ENCODE measurements at places on chromosomes 7 and 10. TPM values are rescaled to one million over a fixed set of nuclear protein-coding genes. Genes with fewer than 3 reads are reported as not detected.

Gene OR6V1
- not detected for total RNA-seq

Gene FANK1
- not detected for total RNA-seq

Gene PCLO
- 1.1 TPM for total RNA-seq

Gene SRRM3
- total RNA-seq = 0.08 TPM

Gene PRSS37
- not detected for total RNA-seq

DNA sequence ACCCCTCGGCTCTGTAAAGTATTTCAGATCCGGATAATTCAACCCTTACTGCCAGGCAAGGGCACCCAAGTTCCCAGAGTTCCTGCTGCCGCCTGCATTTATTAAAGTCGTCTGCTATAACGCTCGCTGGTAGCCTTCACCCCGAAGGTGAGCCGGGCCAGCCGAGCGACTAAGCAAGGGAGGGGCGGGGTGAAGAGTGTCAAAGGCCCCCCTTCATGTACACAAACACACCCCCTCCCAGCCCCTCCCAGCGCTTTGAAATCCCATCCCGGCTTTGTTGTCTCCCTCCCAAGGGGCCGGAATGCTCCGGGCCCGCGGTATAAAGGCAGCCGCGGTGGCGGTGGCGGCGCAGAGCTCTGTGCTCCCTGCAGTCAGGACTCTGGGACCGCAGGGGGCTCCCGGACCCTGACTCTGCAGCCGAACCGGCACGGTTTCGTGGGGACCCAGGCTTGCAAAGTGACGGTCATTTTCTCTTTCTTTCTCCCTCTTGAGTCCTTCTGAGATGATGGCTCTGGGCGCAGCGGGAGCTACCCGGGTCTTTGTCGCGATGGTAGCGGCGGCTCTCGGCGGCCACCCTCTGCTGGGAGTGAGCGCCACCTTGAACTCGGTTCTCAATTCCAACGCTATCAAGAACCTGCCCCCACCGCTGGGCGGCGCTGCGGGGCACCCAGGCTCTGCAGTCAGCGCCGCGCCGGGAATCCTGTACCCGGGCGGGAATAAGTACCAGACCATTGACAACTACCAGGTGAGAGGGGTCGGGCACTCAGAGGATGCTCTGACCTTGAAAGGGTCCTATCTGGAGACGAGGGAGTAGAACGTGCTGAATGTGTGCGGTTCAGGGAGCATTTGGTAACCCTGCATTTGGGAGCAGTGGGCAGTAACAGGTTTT is at the start of gene DKK1:
DKK1 (plus strand) TSS at position 349 of the 889 bp plus-strand sequence; CDS start at position 503, 154 bp downstream.
- peak; percentile 54 for DNase-seq

- no peak for DNase-seq
Measured at GRCh38 chr10:3468919-3469638, 296.5 kb upstream of the PITRM1 start.

DNA sequence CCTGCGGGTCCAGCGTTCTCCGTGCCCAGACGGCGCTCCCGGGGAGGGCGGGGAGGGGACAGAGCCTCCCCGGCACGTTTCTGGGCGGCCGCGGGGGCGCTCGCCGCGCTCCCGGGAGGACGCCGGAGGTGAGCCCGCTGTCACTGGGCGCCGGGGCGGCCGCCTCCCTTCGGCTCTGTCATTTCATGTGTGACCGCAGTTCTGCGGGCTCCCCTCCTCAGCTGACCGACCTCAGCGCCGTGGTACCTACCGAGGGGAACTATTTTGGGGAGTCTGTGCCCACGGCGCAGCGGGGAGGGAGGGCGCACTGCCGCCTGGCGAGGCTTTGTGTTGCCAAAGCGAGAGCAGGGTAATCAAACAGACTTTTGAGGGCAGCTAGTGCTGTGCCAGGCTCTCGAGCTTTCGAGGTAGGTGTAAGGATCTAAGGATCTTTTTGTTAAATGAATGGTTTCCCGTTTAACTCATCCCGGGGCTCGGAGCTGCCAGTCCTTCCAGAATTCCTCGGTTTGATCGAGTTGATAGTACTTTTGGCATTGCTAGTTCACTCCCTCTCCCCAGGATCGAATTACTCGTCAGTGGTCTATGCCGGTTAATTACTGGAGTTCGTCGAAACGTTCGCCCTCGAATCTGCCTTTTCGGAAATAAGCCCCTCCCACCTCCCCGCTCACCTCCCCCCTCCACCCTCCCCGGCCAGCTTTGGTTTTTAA is 1.9 kb downstream of the ARID5B start:
- peak; percentile 45 for DNase-seq

DNA sequence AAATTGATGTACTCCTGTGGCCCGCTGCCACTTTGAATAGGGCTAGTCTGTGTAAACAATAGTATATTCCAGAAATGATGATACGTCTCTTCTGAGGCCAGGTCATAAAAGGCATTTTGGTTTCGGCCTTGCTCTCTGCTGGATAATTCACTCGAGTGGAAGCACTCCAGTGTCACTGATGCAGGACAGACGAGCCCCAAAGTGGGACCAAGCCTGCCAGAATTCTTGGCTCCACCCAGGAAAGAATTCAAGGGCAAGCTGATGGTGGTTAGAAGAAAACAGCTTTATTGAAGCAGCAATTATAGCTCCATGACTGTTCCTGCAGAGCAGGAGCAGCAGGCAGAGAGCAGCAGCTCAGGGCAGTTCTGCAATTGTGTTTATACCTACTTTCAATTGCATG is 717.6 kb downstream of the GRM8 start:
- no peak for DNase-seq

- DNase-seq = no peak
Measured at GRCh38 chr10:118570591-118570990, 24.9 kb downstream of the PRLHR start.

DNA sequence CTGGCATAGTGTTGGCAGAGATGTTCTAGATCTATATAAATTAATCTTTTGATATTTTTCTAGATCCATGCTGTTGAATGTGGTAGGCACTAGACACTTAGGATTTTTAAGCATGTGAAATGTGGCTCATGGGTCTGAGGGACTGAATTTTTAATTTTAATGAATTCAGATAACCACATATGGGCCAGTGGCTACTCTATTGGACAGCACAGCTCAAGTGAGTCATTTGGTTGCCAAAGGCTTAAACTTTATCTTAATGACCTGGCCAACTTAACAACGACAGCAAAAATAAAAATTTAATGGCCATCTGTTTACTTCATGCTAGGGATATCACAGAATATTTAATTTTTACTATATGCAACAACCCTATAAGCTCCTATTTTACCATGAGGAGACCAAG is 61.4 kb downstream of the CDK14 start:
- no peak for DNase-seq

DNA sequence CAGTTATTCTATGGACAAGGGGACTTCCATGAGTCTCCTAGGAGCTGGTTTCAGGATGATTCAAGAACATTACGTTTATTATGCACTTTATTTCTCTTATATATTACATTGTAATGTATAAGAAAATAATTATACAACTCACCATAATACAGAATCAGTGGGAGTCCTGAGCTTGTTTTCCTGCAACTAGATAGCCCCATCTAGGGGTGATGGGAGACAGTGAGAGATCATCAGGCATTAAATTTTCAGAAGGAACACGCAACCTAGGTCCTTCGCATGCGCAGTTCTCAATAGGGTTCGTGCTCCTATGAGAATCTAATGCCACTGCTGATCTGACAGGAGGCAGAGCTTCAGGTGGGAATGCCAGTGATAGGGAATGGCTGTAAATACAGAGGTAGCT is 137.9 kb downstream of the ANKRD30A start:
- no peak for DNase-seq

GRCh38 chr10:99917963-99918825 is 91.6 kb downstream of the DNMBP start:
- peak; percentile 40 for DNase-seq

DNA sequence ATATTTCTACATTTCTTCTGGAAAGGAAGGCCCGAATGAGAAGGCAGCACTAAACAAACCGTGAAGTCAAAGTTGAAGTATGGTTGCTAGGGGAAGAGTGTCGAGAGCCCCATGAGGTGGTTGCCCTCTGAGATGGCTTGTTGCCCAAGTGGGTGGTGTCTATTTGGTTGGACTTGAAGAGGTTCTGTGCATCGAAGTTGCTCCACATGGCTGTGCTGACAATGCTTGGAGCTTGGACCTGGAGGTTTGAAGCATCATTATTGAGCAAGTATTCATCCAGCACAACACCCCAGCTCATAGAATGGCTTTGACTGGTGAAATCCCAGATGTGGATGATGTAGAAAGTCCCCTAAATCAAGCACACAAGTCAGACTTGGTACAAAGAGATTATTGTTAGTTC is 165.2 kb upstream of the CDCA7L start:
- DNase-seq = peak; percentile 40

- no peak for DNase-seq
Measured at GRCh38 chr10:77978360-77978759, 51.0 kb downstream of the POLR3A start.

DNA sequence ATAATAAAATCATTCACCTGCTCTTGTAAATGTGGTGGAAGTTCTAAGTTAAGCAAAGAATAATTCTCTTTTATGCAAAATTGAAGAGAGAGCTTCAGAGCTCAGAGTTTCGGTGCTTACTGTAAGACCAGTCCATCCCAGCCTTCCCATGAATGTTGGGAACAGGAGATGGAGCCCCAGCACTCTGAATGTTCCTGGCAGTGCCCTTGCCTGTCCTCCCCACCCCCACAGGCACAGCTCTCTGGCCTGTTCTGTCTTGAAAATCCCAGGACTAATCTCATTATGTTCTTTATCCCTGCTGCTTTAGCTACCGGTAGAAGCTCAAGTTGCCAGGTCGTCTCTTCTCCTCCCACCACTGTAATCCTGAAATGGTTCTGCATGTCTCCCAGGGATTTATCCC is 29.1 kb upstream of the LHFPL3 start:
- no peak for DNase-seq

DNA sequence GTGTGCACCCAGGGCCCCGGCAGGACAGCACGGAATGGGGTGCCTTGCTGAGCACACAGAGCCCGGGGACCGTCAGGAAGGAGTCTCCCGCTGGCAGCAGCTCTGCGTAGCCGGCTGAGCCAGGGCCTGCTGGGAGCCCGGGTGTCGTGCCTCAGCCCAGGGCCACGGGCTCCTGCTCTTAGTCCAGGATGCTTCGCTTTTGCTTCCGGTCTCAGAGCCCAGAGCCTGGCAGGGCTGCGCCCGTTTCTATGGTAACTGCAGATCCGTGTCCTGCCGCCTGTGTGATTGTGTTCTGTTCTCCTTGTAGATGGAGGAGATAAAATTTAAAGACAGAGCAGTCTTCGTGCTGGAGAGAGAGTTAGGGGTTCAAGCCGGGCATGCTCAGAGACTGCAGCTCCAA is 53.7 kb upstream of the DPYSL4 start:
- no peak for DNase-seq

GRCh38 chr10:11304906-11305585 is 287.4 kb downstream of the CELF2 start:
- no peak for DNase-seq

DNA sequence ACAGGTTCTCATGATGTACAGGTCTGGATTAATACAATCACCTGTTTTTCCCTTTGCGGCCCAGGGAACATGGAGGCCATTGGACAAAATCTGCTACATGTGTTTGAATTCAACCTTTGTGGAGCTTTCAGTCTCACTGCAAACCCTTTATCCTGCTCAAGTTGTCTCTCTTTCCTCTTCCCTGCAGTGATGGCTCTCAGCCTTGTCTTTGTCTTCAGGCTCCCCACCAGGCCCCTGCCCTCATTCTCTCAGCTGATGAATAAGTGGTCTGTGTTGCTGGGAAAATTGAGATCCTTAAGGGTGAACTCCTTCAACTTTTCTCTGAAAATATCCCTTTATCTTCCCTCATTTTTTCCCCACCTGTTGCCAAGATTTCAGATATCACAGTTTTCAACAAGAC is 791.2 kb downstream of the GRID1 start:
- no peak for DNase-seq

GRCh38 chr10:118569241-118569881 is 26.1 kb downstream of the PRLHR start:
- no peak for DNase-seq

- no peak for DNase-seq
Measured at GRCh38 chr7:71793251-71793650, 618.9 kb downstream of the CALN1 start.

GRCh38 chr10:60430836-60431597 is 41.3 kb upstream of the ANK3 start:
- DNase-seq = no peak

DNA sequence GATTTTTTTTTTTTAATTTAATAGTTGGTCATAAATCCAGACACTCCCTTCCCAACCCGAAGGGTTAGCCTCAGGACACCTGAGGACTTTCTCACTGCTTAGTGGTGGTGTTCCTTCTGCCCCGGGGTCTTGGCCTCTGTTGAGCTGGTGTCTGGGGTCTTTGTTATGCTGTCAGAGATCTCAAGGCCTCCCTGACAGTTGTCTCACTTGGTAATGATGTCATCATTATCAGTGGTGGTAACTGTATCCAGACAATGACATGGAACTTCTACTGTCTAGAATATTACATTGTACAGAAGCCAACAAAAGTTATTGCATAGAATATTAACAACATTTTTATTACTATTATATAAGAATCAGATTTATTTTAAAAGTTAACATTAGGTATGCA is 32.9 kb downstream of the PPP2R2D start:
- no peak for DNase-seq

DNA sequence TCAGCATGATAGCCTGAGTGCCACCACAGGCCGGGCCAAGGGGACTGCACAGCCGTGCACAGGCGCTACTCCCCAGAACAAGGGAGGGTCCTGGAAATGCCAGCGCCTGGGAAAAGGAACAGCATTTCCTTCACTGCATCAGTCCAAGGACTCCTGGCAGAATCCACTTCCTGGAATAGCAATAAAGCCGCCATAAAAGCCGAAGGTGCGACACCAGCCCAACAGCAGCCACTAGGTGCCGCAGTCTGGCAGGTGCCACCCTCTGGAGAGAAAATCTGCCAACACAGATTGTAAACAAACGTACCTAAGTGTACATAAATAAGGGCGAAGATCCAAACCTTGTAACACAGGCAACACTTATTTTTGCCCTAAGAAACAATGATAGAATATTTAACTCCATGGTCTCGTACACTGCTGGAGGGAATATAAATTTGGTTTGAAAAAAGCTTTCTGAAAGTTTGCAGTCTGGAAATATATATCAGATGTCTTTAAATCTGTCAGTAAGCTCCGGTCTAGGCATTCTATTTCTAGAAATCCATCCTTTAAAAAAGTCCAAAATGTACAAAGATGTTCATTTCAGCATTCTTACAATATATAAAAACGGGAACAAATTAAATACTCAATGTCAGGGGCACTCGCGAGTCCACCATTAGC is 22.2 kb downstream of the VOPP1 start:
- no peak for DNase-seq

DNA sequence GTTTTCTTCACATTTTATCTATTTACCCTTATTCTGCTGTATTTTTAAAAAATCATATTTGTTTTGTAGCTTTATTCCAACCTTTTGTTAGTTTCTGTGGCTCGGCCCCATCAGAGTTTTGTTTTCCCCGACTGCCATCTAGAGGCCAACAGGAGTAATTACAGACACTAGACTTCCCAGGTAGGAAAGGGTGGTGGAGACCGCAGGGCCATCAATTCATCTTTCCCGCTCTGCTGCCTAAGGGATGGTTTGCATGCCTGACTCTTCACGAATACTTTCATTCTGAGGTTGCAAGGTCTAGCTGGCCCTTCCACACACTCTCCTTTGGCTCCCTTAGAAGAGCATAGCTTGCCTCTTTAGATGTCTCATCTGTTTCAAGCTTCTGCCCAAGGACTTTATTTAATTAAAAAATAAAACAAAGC is 38.3 kb downstream of the LYZL2 start:
- DNase-seq = no peak
